ENCODE measurements at places on chromosomes 16 and 17.

DNA sequence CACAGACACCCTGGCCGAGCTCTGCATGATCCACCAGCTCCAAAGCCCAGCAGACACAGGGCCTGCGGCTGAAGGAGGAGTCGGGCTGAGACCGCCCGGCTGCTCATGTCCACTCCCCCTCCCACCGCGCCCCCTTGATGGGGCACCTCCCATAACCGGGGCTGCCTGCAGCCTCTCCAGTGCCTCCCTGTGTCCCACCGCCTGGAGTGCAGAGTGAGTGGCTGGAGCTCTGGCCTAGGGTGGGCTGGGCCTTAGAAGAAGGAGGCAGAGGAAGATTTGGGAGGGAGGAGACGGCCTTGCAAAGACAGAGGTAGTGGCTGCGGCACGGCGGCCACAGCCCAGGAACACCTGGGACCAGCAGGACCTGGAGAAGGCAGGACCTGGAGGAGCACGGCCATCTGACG, 4.0 kb downstream of the CBFA2T3 start:
- no peak for DNase-seq

DNA sequence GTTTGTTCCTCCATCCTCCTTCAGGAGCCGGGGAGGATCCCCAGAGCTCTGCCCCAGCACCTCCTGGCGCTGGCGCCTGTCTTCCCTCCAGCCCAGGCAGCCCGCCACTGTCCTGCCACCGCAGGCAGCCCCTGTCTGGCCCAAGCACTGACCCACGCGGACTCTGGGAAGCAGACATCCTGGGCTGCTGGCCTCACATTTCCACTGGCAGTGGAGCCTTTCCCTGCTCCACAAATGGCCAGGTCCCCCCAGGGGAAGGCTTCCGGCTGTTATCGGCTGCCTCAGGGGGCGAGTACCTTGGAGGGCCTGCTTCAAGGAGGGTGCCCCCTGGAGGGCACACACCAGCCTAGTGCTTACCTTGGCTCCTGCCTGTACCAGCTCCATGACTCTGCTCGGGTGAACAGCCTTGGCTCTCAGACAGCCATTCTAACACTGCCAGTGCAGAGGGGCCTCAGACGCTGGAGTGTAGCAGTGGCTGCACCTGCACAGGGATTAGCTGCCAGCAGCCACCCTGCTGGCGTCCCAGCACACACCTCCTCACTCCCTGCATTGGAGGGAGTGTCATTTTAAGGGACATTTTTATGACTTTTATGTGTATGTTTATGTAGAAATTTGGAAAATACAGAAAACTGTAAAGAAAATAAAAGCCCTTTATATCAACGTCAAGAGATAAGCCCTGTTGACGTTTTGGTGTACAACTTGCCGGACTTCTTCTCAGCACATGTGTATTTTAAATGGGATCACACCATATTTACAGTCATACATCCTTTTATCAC, 21.0 kb downstream of the ACE start:
- no peak for DNase-seq

GRCh38 chr16:68345958-68346635, 35.3 kb downstream of the PRMT7 start:
- no peak for DNase-seq

DNA sequence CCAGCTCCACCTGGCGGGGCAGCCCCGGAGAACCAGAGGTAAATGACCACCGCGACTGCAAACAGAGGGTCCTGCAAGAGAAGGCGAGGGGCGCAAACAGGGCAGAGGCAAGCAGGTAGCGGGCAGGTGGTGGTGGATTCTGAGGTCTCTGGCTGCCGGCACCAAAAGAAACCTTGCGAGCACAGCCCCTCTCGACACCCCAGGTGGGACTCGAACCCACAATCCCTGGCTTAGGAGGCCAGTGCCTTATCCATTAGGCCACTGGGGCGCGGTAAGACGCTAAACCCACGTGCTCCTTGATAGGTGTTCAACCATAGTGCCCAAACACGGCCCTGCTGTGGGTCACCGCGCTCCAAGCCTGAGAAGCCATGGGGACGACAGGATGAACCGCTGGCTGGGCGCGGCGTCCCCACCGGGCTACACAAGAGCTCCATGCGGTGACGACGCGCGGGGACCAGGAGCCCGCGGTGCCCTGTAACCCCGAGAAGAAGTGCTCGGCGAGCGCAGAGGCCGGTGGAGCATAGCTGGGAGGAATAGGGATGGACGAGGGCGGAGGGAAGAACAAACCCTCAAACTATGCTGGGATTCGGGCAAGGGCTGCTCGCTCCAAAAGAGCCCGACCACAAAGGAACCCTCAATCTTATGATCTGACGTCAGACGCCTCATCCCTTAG, 12.4 kb downstream of the ATP5PD start:
- peak; percentile 64 for DNase-seq

- DNase-seq: no peak
Measured at GRCh38 chr16:2720064-2720457, at the start of gene PRSS27. Gene PRSS27 (minus strand): TSS chr16:2720224. CDS start chr16:2720160, 64 bp downstream.

DNA sequence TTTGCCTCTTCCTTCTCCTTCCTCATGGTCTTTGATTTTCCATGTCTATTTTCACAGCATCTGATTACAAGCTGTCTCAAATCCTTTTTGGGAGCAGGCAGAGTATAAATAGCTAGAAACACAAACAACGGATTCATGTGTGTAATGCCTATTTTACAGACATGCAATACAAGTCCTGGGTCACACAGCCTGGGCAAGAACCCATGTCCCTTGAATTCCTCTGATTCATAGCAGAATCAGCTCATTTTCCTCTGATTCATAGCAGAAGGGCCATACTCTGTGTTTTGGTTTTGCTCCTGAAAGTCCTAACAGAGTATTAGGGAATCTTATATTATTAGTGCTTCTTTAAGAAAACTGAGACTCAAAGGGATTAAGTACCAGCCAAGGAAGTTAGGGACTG, 71.3 kb downstream of the IRX5 start:
- no peak for DNase-seq

DNA sequence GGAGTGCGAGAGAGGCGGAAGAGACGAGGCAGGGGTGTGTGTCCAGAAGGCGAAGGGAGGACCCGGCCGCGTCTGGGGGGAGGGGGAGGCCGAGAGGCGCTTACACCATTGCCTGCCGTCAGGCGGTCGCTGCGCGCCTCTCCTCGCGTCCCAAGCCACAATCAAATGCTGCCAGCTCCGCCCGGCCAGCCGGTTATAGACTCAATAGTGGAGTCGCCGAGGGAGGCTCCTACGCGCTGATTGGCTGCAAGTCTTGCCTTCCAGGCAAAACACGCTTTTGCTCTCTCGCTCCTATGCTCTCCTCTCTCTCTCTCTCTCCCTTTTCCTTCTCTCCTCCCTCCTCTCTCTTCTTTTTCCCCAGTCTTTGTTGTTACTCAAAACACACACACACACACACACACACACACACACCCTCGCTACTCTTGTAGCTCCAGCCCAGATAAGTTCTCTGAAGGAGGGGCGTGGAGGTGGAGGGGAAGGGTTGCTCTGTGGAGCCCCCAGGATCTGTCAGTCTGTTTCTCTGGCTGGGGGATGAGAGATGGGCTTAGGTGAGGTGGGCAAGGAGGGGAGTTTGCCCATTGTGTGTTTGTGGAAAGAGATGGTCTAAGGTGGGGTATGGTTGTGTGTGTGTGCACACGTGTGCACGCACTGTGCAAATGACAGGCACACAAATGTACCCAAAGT, at the start of gene DLX3:
Gene DLX3 (minus strand): TSS at position 170 of the 684 bp plus-strand sequence. CDS start 226 bp downstream, outside the sequence.
- no peak for DNase-seq

DNA sequence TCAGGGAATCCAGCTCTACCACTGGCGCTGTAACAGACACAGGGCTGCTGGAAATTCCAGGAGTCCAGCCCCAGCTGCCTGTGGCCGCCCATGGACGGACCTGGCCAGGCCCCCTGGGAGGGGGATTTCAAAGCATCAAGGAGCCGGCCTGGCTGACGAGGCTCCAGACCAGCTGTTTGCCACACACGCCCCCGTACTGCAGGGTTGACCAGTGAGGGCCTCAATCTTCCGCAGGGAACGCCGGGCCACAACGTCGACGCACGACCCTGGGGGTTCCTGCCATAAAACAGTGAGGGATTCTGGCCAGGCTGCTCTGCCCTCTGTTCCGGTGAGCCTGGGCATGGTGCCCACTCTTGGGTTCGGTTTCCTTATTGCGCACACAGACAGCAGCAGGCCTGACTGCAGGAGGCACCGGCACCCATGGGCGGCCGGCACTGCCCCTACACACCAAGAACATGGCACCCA, 3.7 kb downstream of the LMF1 start:
- DNase-seq: no peak

DNA sequence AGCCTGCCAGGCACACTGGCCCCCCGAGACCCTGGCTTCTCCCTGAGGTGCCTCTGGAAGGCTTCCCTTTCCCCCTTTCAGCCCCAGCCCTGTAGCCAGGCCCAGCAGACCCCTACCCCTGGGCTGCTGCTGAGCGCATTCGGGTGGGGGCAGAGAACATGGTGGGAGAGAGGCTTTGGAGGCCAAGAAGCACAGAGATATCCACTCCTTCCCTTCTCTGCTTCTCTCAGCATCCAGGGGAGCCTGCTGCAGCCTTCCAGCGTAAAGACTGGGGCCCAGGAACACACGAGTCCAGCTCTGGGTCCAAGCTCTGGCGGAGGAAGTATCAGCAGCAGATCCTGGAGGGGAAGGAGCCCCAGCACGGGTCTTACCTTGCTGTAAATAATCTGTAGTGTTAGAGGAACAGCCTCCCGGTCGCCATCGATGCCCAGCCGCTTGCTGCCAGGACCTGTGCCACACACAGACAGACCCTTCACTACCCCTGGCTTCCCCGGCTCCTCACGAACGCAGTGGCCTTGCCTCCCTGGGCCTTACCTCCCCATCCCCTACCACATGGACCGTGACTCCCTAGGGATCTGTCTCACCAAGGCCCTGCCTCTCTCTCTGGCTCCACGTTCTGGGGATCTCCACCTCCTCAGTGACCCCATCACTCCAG, 17.0 kb upstream of the PIK3R6 start:
- DNase-seq: no peak

- DNase-seq: no peak
Measured at GRCh38 chr17:79342376-79342775, 267.8 kb downstream of the ENGASE start.

GRCh38 chr17:71142333-71142732, 973.0 kb downstream of the KCNJ2 start:
- no peak for DNase-seq

GRCh38 chr17:64509179-64509578, 2.4 kb downstream of the CEP95 start:
- no peak for DNase-seq

DNA sequence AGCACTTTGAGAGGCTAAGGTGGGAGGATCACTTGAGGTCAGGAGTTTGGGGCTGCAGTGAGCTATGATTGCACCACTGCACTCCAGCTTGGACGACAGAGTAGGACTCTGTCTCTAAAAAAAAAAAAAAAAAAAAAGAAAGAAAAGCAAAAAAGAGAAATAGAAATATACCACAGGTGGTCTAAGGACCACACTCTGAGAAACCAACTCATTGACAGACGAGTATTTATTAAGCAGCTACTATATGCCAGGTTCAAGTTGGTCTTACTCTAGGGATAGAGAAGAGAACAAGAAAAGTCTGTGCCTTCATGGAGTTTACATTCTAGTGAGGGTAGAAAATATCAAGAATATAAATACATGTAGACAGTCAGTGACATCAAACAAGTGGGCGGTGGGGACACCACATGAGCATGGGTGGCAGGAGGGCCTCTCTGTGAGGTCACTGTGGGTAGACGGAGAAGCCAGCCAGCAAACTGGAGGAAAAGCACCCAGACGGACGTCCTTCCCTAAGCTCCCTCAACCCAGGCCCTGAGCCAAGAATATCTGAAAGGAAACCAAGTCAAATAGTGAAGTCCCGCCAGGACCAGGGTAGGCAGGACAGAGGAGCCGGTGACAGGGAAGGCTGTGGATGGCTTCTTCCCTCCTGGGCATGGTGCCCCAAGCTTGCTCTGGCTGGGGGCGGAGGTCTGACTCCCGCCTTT, 4.7 kb downstream of the CDIPT start:
- no peak for DNase-seq

DNA sequence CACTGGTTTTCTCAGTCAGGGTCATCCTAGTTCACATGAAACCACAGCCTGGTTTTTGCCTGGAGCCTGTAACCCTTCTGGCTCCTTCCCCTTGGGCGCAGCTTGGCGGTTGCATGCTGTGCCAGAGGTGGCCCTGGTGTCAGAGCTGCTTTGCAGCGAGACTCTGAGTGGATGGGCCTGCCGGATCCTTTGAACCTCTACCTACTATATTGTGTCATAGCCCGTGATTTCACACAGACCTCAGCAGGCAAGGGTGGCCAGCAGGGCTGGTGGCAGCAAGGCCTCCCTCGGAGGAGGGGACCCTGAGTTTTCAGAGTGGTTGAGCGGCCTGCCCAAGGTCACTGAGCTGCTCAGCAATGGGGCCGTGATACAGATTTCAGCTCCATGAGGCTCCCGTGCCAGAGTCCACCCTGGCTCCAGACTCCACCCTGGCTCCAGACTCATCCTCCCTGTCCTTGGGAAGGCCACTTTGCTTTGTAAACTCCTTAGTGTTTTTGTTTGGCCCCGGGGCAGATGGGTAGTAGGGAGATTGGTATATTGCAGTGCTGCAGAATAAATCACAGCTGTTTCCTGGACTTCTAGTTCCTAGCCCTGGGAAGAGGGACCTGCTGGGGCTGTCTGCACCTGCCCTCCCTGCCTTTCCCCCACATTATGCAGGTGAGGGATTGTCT, 9.7 kb downstream of the MPRIP start:
- DNase-seq: no peak

DNA sequence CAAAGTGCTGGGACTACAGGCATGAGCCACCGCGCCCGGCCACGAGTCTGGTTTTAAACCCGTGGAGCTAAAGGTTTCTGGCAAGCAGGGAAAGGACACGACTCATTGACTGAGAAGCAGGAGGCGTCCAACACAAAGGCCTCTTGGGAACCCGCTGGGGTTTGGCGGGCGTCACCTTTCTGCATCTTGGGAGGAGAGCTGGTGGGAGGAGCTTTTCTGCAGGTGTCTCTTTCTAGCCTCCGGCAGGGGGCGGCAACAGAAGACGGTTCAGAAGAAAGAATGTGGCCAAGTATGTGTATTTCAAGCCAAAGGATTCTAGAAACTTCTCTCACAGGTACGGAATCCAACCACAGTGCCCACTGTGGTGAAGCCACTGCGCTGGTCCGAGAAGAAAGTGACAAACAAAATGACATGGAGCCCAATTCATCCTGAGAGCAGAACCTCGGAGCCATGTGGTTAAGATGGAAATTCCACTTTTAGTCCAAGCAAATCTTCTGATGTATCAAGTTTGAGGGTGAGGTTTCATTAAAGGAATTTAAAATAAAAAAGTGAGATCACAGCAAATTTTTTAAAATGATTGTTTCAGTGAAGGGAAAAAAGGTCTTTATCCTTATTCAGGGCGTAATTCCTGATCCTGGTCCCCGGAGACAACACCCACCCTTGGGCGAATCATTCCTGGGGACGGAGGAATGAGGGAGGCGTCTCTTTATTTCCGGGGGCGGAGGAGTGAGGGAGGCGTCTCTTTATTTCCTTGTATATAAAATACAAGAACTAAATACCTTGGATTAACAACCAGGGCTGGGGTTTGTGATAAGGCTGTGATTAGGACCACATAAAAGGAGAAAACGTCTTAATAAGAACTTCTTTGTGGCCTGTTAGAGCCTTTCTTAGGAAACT, 97.6 kb downstream of the MRM3 start:
- peak; percentile 29 for DNase-seq

- no peak for DNase-seq
Measured at GRCh38 chr17:63928966-63929695, 3.0 kb downstream of the CD79B start.

GRCh38 chr17:48107137-48108055, at the start of gene SNX11:
Gene SNX11 (plus strand): TSS chr17:48107766. CDS start chr17:48112044, 4,278 bp downstream.
- DNase-seq: peak; percentile 95

- no peak for DNase-seq
Measured at GRCh38 chr16:886084-886543, 84.7 kb downstream of the LMF1 start.
